ENCODE measurements at places on chromosomes 13 and 19.

DNA sequence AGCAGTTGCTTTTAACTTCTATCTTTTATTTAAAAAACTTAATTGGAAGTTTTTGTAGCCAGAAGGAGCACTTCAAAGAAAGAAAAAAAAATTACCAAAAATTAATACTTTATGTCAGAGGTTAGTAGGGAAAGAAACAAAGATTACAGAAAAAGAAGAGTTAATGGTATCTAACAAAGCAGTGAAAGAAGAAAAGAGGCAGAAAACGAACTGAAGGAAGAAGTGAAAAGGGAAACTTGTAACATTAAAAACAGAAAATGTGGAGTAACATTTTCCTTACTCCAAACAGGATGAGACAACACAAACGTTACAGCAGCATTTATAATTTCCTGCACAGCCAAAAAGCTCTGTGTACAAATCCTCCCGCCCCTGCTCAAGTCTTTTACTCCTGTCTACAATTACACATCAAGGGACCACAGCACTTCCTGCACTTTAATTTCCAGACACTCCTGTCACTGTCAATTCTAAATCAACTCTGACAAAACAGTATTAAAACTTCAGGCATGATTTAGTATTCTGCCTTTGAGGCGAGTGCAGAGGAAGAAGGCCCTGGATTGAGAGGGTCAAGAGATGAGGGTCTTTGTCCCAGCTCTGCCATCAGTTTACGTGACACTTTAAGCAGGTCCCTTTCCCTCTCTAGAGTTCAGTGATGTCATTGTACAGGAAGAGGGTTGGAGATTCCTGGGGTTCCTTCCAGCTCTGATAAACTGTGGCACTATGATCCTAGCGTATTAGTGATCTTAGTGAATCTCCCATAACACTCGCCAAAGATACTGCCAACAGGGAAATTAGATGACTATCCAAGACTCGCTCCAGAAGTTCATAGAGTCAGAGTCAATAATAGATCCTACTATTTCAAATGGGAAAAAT lies 53.2 kb upstream of the LSM14A start:
- no peak for DNase-seq

GRCh38 chr19:35264268-35265125 lies 4.3 kb upstream of the USF2 start:
- DNase-seq = no peak

- DNase-seq = no peak
Measured at GRCh38 chr19:31448221-31448657, 99.0 kb upstream of the TSHZ3 start.

- no peak for DNase-seq
Measured at GRCh38 chr13:88417801-88418200, 746.6 kb downstream of the SLITRK5 start.

DNA sequence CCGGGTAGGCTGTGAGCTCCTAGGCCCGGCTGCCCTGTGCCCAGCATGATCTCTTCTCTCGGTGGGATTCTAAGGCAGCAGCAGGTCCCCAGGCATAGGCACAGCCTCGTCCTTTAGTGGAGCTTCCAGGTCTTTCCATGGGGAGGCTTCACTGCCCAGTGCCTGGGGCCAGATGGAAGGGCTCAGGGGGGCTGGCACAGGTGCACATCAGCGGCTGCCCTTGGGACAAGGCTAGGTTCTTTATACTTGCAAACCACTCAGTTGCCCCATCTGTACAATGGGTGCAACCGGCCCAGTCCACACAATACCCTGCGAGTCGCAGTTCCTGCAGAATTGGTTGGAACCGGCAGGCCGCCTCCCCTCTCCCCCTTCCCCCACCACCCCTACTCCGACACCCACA lies 14.2 kb downstream of the KCTD15 start:
- no peak for DNase-seq

- no peak for DNase-seq
Measured at GRCh38 chr19:56732976-56733375, 61.4 kb upstream of the ZNF835 start.

- DNase-seq = no peak
Measured at GRCh38 chr19:58385891-58386575, 1.0 kb upstream of the RPS5 start.

DNA sequence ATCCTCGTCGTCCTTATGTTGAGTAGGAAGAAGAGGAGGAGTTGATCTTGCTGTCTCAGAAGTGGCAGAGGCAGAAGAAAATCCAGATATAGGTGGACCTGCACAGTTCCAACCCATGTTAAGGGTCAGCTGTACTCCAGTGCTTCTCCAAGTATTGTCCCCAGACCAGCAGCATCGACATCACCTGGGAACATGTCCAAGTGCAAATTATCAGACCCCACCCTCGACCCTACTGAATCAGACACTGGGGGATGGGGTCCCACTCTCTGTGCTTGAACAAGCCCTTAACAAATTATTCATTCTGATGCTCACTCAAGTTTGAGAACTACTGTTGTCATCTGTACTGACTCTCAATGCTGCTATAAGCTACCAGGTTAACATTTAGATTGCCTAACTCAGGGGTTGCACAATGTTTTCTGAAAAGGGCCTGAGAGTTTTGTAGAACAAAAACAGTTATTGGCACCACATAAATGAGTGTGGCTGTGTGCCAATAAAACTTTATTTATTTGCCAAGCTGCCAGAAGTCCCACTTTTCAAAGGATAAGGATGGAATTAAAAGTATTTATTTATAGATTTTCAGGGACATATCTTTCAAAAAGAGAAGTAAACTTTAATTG lies 226.7 kb upstream of the IPO5 start:
- no peak for DNase-seq

- DNase-seq = no peak
Measured at GRCh38 chr13:22198641-22199217, 527.9 kb downstream of the FGF9 start.

- DNase-seq = no peak
Measured at GRCh38 chr19:35793381-35794165, 18.2 kb downstream of the ARHGAP33 start.

- DNase-seq = no peak
Measured at GRCh38 chr19:14033946-14034345, 2.4 kb downstream of the IL27RA start.

GRCh38 chr13:83634601-83635000 lies 247.7 kb downstream of the SLITRK1 start:
- DNase-seq = no peak

- no peak for DNase-seq
Measured at GRCh38 chr19:6779206-6779605, 6.7 kb downstream of the VAV1 start.

- no peak for DNase-seq
Measured at GRCh38 chr19:14474827-14475226, 327 bp downstream of the PTGER1 start.

GRCh38 chr19:48551437-48552302 lies at the start of gene SULT2B1:
SULT2B1 (plus strand) TSS chr19:48552172; CDS start chr19:48552253, 81 bp downstream.
- no peak for DNase-seq

- no peak for DNase-seq
Measured at GRCh38 chr19:23789246-23789645, 30.6 kb upstream of the ZNF681 start.

DNA sequence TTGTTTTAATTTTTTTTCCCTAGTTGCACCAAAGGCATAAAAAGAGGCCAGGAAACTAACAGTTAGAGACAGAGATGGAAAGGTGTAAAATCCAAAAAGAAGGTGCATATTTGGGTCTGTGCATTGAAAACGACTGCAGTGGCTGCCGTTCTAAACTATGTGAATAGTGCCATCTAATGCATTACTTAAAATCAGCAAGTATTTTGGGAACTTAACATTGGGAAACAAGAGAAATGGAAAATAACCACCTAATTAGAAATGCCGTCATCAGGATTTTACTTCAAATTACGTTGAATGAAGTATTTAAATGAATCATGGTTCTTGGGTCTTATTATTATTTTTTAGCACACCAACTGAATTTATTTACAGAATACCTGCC lies 189.5 kb upstream of the MIR17HG start:
- no peak for DNase-seq

DNA sequence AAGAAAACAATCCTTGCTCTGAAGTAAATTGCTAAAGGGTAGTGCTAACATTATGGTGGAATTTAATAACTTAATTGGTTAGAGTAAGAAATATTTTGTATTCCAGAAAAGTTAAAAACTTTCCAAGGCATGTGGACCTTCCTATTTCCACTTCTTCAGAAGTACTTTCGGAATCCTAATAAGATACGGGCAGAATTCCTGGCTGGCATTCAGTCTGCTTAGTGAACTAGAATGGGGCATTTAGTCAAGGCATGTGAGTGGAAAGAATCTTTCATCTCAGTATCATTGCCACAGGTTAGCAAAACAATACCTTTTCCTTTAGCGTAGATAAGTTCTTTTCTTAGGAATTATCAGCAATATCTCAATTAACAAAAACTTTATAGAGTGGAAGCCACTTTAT lies 85.1 kb downstream of the TNFRSF19 start:
- no peak for DNase-seq

- no peak for DNase-seq
Measured at GRCh38 chr13:75705395-75705794, 69.3 kb downstream of the LMO7 start.

- no peak for DNase-seq
Measured at GRCh38 chr13:31074756-31075155, 86.9 kb downstream of the HSPH1 start.

GRCh38 chr13:71374471-71375049 lies 492.4 kb downstream of the DACH1 start:
- DNase-seq = no peak

DNA sequence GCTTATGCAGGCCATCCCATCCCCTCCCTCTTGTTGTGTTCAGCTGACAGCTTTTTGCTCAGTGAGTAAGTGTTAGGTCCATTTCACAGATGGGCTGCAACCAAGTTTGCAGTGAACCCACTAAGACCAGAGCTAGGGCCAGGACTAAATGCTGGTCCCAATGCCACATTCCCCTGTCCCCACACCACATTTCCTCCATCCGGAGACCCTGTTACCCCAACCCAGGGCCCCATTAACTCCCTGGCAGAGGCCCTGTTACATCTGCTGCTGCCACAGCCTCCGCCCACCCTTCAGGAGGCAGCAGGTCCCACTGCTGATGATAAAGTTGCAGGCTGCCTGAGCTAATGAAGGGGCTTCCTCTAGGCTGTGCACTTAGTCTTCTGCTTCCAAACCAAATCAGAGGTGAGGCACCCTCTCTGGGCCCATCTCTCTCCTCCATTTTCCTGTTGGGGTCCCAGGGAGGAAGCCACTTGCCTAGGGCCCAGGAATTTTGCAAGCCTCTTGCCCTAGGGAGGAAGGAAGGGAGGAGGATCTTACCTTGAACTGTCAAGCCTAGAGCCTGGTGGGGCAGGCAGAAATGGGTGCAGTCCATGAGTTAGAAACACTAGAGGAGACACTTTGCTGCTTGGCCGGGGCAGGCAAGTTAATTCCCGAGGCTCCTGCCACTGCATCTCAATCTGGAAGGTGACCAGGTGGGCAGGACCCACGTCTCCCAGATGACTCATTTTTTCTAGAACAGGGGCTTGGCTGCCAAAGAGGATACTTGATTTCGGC lies 3.4 kb upstream of the USF2 start:
- DNase-seq = no peak

DNA sequence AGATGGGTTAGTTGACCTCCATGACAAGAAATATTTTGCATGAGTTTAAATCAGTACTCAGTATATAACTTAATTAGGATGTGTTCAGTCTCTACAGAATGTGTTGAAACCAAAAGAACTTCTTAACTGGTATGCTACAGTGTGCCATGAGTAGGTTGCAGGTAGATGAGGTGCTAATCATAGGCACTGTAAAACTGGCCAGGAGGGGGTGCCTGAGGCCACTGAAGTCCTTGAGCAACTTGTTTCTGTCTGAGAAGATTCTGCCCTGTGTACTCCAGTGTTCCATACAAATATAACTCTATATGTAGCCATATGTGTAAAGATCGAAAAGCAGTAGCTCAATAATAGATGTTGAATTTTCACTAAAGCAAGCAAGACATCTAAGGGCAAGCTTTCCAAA lies 549.2 kb upstream of the KLF12 start:
- DNase-seq = no peak

DNA sequence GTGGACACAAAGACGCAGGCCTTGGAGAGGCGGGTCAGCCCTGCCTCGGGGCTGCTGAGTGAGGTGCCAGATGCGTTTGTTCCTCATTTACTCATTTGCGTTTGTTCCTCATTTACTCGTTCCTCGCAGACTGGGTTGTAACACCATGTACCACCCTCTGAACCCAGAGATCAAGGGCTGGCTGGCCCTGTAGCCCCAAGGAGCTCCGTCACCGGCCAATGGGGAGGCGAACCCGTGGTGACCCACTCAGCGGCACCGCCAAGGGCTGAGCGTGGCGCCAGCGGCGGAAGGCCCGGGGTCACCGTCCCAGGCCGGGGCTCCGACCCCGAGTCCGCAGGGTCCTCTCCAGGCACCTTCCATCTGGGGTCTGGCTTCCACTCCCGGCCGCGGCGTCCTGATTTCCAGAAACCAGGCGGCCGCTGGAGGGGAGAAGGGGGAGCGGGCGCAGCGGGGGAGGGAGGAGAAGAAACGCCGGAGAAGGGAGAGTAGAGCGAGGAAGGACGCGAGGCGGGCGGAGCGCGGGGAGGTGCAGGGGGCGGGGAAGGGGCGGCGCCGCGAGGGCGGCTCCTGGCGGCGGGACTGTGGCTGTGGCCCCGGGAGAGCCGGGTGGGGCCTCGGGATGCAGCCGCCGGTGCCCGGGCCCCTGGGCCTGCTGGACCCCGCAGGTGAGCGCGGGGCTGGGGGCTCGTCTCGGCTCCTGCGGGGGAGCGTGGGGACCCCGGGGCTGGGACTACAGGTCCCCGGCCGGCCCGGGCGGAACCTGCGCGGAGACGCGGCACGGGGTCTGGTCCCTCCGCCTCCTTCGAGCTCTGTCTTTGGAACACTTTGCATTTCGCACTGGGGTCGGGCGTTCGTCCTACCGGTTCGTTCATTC lies at the start of gene TMEM255B:
Gene TMEM255B (plus strand): TSS at position 576 of the 874 bp plus-strand sequence. CDS start 44 bp downstream, at position 620.
- DNase-seq = peak; percentile 5

- no peak for DNase-seq
Measured at GRCh38 chr13:99093997-99094396, 106.7 kb upstream of the UBAC2 start.
